Effector memory CD4-positive, alpha-beta T cell (primary cell): ENCODE measurements at places on chromosomes 3 and 15.

DNA sequence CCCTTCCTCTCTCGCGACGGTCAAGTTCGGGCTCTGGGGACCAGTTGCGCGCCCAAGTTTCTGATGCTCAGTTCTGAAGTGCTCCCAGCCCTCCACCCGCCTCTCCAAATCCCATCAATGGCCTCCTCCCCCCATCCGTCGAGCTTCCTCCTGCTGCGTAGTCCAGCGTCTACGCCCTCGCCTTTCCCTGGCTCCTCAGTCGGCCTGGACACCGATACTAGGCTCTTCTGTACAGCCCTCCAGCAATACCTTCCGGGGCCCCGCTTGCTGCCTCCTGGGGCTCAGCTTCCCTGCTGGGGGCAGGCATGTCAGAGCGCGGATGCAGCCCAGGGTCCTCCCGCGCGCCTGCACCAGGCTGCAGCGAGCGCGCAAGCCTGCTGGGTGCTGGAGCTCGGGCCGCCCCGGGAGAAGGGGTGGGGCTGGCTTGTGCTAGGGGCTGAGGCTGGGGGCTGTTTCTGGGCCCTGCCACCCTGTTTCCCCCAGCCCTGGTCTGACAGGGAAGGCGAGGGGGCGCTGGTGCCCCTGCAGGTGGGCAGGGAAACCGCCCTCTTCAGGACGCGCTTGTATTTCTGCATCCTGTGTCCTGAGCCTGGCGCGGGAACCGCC is 353.3 kb upstream of the SUCLG2 start:
- no peak for DNase-seq

DNA sequence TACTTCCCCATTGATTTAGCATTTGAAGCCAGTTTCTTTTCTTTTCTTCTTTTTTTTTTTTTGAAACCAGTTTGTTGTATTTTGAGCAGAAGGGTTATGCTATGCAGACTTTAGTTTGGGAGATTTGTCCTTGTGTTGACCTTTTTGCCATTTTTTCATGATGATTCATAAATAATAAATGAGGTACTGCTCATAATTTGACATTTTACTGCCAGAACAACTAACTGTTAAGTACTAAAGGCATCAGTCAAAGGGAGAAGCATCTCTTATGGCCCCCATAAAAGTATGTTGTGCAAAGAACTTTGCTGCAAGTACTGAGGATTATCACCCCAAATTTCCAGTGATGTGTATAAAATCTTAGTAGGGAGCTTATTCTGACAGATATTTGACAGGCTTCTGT is 1.7 kb upstream of the GPR87 start:
- DNase-seq = no peak

- DNase-seq = no peak
These were observed 10.0 kb upstream of the INO80 start for GRCh38 chr15:41125931-41126642.

DNA sequence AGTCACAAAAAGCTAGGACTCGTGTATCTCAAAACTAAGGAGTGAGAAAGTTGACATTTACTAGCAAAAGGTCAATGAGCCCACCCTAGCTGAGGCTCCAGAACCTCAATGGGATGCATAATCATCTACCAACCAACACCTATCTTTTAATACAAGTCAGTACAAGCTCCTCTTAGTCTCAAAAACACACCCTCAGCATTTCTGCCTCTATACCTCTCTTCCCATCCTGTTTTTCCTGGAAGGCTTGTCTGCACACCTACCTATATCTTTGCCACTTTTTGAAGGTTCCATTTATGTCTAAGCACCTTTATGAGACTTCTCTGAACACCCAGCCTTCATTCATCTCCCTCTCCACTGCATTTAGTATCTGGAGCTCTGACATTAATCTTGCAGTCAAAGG is 10.0 kb downstream of the WWTR1 start:
- no peak for DNase-seq

DNA sequence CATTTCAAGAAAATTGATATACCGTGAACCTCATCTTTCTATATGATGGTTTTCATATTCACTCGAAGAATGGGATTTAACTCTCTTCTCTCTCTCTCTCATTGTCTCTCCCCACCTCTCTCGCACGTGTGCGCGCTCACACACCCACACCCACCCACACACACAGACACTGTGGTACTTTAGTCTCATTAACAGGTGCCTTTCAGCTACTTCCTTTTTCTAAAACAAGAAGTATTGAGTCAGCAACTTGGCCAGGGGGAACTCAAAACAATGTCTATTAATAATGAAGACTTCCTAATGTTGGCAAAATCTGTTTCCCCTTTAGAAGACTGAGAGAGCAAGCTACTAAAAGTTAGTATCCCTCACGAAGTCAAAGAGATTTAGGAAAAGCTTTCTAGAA is 150.7 kb downstream of the TMCO5A start:
- DNase-seq = no peak

DNA sequence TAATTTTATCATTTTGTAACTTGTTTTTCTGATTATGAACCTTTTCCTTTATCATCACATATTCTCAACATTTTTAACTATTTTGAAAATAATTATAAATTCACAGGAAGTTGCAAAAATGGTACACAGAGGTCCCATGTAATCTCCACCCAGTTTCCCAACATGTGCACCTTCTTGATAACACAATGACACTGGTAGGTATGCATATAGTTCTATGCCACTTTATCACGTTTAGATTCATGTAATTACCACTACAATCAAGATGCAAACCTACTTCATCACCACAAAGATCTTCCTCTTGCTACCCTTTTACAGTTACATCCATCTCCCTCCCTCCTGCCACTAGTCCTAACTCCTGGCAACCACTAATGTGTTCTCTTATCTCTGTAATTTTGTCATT is 413.9 kb downstream of the SHQ1 start:
- DNase-seq = no peak
